ENCODE measurements at places on chromosomes 2 and 18. TPM values are rescaled to one million over a fixed set of nuclear protein-coding genes. Genes with fewer than 3 reads are reported as not detected.
A peak's percentile ranks its signal among the peaks of the same experiment; 100 is the strongest.

PPP1CB gene
- 232 TPM for total RNA-seq

RNMT gene
- total RNA-seq, result 63.0 TPM

TFCP2L1 gene
- 0.06 TPM for total RNA-seq

CHRND gene
- not detected for total RNA-seq

GRCh38 chr2:217798743-217799562 lies 203.8 kb downstream of the TNS1 start:
- no peak for DNase-seq

DNA sequence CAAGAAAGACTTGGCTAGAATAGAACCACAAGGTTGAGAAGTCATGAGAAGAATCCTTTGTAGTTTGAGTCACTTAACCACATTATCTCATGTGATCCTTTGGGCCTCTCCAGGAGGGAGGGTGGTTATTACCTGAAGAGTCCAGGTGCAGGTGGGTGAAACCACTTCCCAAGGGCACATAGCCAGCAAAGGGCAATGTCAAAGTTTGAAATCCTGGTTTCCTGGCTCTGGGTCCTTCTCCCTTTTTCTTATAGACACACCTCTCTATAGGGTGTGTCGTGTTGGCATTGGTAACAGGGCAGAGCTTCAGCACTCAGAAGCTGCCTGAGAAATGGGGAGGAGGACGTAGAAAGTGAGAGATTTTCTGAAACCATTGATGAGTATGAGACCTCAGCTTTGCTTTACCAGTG lies 137.9 kb downstream of the MGAT5 start:
- no peak for DNase-seq

DNA sequence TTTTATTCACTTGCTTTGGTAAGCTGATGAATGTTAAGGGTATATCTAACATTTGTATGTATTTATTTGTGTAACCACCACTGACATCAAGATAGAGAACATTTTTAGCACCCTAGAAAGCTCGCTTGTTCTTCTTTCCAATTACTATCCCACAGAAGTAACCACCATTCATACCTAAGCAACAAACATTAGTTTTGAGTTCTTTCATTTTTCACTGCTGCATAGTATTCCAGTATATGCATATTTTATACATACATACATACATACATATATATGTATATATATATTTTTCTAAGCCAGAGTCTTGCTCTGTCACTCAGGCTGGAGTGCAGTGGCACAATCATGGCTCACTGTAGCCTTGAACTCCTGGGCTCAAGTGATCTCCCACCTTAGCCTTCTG lies 11.1 kb upstream of the DYM start:
- DNase-seq, result no peak

GRCh38 chr2:98155716-98156115 lies 68.7 kb downstream of the VWA3B start:
- no peak for DNase-seq

GRCh38 chr2:8496079-8496478 lies 185.8 kb upstream of the ID2 start:
- no peak for DNase-seq

CDH7 gene
- total RNA-seq, result not detected

DNA sequence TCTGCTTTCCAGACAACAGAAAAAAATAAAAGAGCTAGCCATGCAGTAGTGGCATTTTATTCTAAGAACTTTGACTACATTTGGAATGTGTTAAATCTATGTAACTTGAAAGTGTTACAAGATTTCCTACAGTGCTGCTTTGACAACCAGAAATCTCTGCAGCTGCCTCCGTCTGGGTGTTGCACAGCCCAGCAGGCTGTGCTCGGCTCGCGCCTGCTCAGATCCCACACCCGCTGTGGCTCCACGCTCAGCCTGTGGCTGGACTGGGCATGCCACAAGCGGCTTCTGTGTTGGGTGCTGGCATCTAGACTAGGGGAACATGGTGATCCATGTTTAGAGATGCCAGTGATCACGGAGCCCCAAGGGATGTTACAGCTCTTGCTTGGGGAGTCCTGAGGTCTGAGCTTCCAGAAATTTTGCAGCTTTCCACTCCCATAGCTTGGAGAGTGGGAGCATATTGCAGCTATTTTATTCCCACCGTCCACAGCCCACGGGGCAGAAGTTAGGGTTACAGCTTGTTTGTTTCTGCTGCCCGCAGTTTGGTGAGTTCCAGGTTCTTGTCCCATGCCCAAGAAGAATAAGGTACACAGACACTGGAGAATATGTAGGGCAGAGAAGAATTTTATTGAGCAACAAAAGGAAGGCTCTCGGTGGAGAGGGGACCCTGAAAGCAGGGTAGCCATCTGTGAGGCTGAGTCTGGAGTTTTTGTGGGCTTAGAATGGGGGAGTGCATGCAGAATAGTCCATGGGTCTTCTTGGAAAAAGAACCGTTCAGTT lies 44.1 kb downstream of the FAM171B start:
- DNase-seq, result no peak

DNA sequence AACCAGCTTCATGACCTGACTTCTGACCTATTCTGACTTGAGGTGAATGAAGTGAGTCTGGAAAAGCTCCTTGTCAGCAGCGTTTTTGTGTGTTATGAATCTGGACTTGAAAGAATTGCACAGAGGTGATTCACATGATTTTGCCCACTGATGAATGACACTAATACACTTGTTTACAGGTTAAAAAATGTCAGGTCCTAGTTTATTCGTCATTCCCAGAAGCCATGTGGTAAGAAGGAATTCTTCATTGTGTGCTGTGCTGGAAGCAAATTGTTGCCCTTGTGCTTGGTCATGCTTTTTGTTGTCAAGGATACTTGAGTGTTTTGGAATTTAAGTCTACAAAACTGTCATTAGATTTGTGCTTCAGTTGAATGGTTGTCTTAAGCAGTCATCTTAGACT lies 15.5 kb downstream of the SEC11C start:
- no peak for DNase-seq

GRCh38 chr2:71331581-71332434 lies at the start of gene ZNF638:
ZNF638 (plus strand) TSS chr2:71331782; CDS start chr2:71348955, 17,173 bp downstream.
- peak; percentile 94 for DNase-seq

DNA sequence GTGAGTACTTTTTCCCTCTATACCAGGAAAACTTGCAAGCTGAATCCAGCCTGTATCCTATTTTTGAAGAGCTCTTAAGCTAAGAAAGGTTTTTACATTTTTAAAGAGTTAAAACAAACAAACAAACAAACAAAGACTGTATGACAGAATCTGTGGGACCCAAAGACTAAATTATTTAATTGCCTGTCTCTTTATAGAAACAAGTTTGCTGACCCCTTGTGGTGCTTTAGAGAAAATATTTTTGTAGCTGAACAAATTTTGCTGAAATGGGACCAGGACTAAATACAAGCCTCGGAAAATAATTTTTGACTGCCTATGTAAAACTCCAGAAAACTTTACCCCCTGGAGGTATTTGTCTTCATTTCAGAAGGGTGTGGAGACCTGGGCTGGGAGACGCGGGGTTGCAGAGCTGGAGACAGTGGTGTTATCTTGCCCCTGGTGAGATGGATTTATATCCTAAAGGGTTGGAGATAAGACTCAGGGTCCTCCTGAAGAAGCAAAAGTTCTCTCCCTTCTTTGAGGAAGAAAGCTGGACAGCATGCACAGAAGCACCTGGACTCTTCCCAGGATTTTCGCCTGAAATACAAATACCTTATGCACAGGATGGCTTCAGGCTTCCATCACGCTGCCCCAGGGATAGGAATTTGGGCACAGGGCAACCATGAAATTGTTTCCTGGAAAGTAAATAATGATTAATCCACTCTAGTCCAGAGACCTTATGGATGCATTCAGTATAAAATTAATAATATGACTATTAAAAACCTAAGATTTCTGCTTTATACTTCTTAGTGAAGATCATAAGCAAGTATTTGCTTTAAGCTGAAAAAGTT lies 54.3 kb downstream of the TMX3 start:
- DNase-seq, result no peak

MARCO gene
- total RNA-seq, result not detected

DNA sequence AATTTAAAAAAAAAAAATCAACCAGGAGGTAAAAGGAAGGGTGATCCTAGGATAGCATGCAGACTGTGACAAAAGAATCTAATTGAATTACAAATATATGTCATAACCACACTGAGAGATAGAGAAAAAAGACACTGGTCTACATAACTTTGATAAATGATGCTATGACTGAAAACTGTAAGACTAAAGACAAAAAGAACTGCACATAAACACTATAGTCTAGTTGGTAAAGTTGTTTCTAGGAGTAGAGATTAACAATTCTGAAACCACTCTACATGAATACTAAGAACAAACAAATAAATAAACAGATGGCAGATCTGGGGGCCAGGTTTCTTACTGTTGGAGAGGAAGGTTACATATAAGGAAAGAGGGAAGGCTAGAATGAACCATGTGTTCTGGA lies 14.6 kb upstream of the CHAC2 start:
- no peak for DNase-seq

DNA sequence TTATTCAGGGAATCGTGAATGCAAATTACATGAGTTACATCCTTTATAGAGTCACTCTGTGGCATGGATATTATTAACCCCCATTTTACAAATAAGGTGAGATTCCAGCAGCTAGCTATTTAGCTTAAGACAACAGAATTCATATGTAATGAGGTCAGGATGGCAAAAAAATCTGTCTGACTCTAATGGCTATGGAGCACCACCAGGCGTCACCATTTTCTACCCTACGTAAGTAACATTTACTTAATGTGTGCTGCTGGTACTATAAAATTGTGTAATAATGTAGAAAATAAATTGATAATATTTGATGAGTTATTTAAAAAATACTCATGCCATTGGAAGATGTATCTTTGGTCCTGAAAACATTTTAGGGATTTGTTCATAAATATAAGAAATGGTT lies 2040.1 kb upstream of the LRRTM1 start:
- DNase-seq, result no peak

- no peak for DNase-seq
Observed at GRCh38 chr18:42268798-42269197, 313.8 kb downstream of the PIK3C3 start.

- no peak for DNase-seq
Observed at GRCh38 chr2:101040761-101041160, 38.7 kb downstream of the RPL31 start.

DNA sequence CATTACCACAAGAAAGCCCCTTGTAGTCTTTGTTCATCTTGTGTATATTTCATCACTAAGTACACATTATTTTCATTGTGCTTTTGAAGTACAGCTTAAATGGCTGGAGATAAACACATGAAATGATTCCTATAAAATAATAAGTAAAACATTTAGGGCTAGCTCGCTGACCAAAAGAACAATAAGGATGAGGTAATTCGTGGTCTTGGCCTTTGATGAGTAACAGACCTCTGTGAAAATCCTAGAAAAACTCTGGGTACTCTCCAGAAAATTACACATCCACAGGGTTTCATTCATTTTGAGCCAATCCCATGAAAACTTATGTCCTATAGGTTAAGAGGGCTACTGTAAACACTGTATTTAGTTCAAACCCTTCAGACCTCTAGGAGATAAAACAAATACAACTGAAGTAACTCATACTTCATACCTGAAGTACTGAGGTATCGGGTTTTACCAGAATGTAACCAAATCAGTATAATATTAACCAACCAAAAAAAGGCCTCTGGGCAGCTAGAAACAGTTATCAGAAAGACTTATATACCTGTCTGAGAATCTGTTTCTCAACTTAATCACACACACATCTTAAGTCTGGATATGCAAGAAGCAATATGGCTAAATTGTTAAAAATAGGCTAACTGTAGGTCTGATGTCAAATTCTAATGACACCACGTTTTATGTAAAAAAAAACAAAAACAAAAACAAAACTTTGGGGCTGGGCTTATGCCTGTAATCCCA lies 31.0 kb downstream of the CFAP36 start:
- no peak for DNase-seq

GRCh38 chr2:165601928-165602521 lies 132.5 kb downstream of the CSRNP3 start:
- DNase-seq, result no peak

GRCh38 chr18:59921384-59921891 lies 21.6 kb downstream of the PMAIP1 start:
- DNase-seq, result peak; percentile 69

Data from activated naive CD8-positive, alpha-beta T cell treated with anti-CD3 and anti-CD28 coated beads for 36 hours (primary cell).